Left kidney (tissue), 8 donors: ENCODE measurements at places on chromosomes 6 and 20. TPM values are rescaled to one million over a fixed set of nuclear protein-coding genes. Genes with fewer than 3 reads are reported as not detected.

Gene CDSN
- polyA plus RNA-seq = not detected

DNA sequence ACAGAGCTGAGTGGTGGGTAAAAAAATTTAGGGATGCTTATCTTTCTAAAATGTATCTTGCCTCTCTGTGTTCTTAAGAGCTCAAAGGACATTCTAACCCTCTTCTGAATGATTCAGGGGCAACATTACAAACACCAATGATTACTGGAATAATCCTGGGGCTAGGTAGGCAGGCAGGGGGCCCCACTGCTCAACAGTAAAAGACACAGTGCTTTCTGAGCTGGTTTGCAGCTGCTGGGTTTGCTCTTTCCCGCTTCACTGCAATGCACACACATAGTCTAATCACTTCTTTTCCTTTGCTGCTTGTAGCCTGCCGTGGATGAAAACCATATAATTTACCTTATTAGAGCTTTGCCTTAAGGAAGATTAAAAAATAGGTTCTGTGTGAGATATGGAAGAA lies 23.9 kb downstream of the CLDN20 start:
- no peak for DNase-seq

GRCh38 chr6:11634948-11635347 lies 97.4 kb downstream of the TMEM170B start:
- DNase-seq = no peak

Gene CNR1
- polyA plus RNA-seq = 1.5 TPM

Gene PHIP
- 68.8 TPM for polyA plus RNA-seq

DNA sequence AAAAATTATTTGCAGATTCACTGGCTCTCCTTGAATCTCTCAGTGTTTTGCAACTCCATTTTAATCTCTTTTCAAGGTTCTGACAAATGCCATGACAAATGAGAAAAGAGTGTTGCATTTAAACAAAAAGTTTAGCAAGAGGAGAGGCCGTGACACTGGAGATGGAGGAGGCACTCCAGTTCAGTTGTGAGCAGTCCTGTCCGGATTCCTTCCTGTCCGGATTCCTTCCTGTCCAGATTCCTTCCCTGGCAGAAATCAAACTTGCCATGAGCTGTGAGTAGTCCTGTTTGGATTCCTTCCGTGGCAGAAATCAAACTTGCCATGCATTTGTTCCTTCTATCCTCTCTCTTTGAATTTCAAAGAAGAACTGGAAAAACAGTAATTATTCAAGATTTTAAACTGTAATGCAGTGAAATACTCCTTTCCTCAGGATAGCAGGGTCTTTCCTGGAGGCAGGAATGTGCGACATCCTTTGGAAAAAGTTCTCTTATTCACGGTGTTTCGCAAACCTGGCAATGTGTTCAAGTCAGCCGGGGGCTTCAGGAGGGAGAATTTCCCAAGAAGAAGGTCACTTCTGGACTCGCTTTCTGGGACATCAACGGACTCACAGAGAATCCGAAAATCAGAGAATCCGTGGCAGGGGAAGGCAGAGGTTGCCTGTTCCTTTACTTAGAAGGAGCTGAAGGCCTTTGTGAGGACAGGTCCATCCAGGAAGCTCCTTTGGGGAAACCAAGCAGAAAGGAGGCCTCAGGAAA lies 48.7 kb upstream of the DACT2 start:
- no peak for DNase-seq

Gene LGSN
- polyA plus RNA-seq = 1.4 TPM

- no peak for DNase-seq
These were observed 183.4 kb upstream of the AKAP12 start for GRCh38 chr6:151056230-151056907.

Gene TGM2
- polyA plus RNA-seq = 31.8 TPM
